Adipocyte (in vitro differentiated cells): ENCODE measurements at places on chromosomes 2 and 18.

- no peak for DNase-seq
Observed at GRCh38 chr2:98374958-98375570, 28.8 kb downstream of the CNGA3 start.

DNA sequence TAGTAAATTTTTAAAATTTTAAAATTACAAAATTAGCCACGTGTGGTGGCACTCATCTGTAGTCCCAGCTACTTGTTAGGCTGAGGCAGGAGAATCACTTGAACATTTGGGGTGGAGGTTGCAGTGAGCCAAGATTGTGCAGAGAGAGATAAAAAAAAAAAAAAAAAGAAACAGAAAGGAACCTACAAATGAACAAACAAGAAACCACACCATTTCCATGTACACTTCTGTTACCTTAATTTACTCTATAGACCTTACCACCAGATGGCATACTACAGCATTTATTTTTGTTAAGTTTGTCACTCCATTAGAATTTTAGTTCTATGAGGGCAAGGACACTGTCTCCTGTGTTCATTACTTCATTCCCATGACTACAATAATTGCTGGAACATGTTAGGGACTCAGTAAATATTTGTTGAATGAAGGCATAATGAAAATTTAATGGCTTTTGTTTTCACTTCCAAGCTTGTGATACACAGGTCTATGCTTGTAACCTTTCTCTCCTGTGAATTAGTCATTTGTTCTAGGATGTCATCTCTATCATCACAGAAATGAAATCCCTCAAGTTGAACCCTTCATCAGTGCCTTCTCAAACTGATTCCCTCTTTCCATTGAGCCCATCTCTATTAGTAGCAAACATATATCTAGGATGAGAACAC is 76.0 kb downstream of the ARHGAP15 start:
- DNase-seq, result peak; percentile 53

- DNase-seq, result peak; percentile 91
Observed at GRCh38 chr2:235170536-235171521, 219.0 kb downstream of the SH3BP4 start.

DNA sequence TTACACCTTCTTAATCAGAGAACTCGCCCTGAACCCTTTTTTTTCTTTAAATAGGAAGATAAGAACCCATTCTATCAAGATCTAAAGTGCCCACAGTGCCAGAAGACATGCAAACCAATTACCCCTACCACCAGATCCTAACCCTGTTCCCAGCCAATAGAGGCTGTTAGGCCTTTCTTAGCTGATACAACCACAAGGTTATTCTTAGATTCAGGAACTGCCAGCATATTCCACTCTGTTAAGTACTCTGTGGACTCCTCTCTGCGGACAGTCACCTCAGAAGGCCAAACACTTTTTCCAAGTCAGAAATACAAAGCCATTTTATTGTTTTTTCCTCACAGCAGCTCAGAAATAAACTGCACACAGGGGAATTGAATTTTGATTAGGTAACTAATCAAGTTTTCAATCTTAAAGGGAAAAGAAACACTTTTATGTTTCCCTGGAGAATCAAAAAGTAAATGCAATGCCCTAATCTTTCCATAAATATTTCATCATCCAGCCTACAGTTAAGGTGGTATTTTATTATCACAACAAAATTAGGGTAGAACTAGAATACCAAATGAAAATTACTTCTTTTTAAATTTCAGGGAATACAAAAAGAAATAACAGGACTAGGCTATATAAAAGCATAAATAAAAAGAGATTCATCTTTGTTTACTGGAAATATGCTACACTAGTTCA is 111.4 kb downstream of the NBAS start:
- DNase-seq, result peak; percentile 8

GRCh38 chr2:98315957-98316356 is 30.3 kb upstream of the CNGA3 start:
- DNase-seq, result no peak

GRCh38 chr2:230893841-230894781 is 29.4 kb downstream of the ITM2C start:
- no peak for DNase-seq

GRCh38 chr2:237073552-237073951 is 12.1 kb upstream of the COPS8 start:
- peak; percentile 71 for DNase-seq

DNA sequence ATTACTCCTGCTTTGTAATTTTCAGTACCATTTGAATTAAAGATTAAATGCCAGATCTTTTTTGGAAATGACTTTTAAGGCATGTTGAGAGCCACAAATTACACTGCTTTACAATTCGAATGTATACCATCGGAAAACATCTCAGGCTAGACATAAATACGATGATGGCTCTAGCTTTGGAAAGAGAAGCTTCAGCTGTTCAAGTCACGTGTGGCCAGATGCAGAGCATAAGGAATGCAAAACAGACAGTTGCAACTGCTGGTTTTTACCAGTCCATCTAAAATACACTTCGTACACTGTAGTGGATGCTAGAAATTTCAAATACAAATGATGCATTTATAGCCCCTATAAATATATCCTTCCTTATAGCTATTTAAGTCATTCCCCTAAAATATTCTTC is 8.0 kb downstream of the ZNF516 start:
- no peak for DNase-seq

DNA sequence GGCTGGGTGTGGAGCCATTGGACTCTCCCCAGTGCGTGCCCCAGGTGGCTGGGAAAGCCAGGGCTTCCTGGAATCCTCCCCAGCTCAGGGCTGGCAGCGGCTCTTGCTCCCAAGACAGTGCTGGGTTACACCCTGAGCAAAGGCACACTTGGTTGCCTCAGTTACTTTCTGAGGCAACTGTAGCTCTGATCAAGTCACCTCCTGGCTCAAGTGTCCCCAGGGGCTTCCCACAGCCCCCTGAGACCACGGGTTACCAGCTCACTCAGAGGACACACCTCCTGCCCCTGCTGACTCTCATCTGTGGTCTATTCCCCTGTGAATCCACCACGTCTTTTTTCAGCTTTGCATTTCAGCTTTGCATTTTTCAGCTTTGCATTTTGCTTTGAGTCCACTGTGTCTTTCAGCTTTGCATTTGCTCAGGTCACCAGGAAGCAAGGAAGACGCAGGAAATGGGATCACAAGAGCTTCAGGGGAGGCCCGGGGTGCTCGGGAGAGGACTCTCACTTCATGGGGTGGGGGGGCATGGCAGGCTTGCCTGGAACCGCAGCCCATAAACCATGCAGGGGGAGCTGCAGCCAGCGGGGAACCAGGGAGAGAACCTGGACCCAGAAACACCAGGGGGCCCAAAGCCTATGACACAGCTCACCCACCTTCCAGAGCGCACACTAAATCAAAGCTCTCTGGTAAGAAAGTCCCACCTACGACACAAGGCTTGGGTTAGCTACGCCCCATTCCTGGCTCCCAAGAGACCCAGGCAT is 138.0 kb upstream of the ASB18 start:
- DNase-seq, result no peak

DNA sequence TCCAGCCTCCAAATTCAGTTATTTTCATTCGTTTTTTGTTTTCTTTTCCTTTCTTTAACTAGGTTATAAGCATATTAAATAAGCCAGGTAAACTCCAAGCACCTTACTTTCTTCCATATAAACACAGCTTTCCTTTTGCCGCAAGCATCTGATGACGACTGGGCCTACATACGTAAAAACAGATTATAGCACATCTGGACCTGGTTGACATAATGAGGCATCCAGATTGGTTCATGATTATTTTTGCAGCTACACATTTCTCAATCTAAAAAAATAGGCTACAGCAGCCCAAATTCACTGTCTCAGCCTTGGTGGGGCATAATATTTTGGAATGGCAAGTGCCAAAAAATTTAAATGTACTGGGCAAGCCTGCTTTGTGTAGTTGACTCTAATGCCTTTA is 7.7 kb downstream of the CYP1B1 start:
- DNase-seq, result no peak

- no peak for DNase-seq
Observed at GRCh38 chr2:43010438-43011157, 215.8 kb downstream of the ZFP36L2 start.

- no peak for DNase-seq
Observed at GRCh38 chr2:117738991-117739839, 75.3 kb upstream of the DDX18 start.

GRCh38 chr2:55459714-55460274 is 40.1 kb upstream of the CCDC88A start:
- DNase-seq, result no peak

GRCh38 chr18:75360215-75360614 is 67.3 kb downstream of the SMIM21 start:
- no peak for DNase-seq

- no peak for DNase-seq
Observed at GRCh38 chr2:138107288-138107687, 143.0 kb downstream of the HNMT start.

- DNase-seq, result peak; percentile 11
Observed at GRCh38 chr2:226477221-226478108, 322.2 kb downstream of the IRS1 start.

- no peak for DNase-seq
Observed at GRCh38 chr2:225456619-225457260, 57.2 kb downstream of the NYAP2 start.

DNA sequence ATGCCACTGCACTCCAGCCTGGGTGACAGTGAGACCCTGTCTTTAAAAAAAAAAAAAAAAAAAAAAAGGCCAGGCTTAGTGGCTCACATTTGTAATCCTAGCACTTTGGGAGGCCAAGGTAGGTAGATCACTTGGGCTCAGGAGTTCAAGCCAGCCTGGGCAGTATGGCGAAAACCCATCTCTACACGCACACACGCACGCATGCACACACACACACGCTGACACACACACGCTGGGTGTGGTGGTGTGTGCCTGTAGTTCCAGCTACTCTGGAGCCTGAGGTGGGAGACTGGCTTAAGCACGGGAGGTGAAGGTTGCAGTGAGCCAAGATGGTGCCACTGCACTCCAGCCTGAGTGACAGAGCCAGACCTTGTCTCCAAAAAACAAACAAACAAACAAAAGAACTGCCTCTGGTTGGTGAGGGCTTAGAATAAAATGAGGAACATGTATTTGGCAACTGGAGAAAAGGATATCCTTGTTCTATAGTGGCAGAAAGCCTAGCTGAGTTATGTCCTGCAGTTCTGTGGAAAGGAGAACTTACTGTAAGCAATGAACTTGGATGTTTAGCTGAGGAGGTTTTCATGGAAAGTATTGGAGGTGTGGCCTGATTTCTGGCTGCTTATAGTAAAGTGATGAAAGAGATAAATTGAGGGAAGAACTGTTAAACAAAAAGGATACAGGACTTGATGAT is 34.0 kb downstream of the HAT1 start:
- DNase-seq, result no peak

- no peak for DNase-seq
Observed at GRCh38 chr18:13606604-13607254, 119.6 kb downstream of the FAM210A start.

DNA sequence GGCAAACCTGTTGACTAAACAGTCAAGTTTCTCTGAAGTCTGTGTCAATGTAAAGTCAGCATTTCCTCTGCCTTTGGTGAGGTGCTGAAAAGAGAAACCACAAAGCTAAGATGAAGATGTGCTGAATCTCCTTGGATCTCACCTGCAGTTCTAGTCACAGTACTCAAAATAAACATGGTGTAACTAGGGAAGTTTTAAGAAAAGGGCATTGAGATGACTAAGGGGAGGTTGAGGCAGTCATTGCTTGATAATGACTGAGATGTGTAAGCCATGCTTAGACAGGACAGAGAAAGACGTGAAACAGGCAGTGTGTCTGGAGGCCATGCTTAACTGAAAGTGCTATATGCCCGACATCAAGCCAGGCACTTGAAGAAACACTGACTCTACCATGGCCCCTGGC is 1010.0 kb upstream of the CELF4 start:
- DNase-seq, result no peak

GRCh38 chr2:197927994-197928393 is 123.6 kb downstream of the PLCL1 start:
- DNase-seq, result peak; percentile 32

DNA sequence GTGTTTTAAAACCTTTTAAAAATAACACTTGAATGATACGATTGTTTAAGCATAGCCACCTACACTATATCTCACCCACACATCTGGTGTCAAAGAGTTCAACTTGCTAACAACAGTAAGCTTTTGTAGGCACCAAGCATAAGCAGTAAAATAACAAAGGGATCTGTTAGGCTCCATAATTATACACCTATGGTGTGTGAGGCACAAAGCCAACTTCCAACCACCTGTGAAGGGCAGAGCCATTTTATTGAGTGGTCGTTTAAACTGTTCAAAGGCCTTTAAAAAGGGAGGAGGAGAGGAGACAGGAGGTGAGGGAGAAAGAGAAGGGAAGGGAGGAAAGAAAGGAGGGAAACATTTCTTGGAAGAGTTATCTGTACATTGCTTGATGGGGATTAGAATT is 27.9 kb downstream of the NEMP2 start:
- DNase-seq, result no peak

GRCh38 chr2:6069381-6069780 is 377.2 kb downstream of the SOX11 start:
- no peak for DNase-seq

DNA sequence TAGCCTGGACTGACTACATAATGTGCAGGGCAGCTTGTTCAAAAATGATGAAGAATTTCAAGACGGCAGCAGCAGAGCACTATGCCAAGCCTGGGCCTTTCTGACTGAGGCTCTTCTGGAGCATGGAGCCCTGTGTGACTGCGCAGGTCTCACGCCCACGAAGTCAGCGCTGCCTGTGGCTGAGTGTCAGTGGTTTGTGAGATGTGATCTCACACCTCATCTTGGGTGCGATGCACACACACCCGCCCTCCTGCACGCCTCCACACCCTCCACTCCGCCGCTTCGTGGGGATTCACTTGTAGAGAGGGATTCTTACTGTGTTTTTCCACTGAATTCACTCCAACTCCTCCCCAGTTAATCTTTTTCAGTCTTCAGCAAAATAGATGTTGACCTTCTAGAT is 103.9 kb downstream of the VIT start:
- DNase-seq, result no peak

- no peak for DNase-seq
Observed at GRCh38 chr2:15142069-15142689, 419.0 kb downstream of the NBAS start.

GRCh38 chr2:241568726-241569125 is 10.2 kb downstream of the BOK start:
- no peak for DNase-seq

GRCh38 chr2:189581354-189582139 is 961 bp upstream of the SLC40A1 start:
- DNase-seq, result no peak

DNA sequence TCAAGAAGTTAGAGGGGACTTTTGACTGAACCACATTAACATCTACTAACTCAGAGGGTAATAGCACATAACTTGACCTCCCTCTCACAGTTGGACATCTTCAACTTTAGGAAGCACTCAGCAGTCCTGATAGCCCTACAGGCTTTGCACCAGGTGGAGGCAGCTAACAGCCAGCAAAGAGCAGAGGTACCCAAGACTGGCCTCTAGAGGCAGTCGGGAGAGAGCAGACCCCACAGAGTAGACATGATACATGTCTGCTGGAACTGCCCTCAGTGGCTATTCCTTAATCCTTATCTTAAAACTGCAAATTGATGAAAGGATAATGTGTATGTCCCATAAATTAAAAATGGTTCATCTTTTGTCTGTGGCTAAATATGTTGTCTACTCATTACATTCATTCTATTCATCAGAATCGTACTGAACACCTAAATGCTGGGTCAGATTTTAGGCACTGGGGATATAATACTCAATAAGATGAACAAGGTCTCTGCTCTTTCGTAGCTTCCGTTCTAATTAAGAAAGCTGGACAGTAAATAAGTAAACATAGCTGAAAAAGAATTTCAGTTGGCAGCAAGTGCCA is 49.8 kb downstream of the CAB39 start:
- DNase-seq, result peak; percentile 34

- DNase-seq, result peak; percentile 22
Observed at GRCh38 chr18:73717570-73717969, 430.1 kb downstream of the FBXO15 start.

GRCh38 chr2:219687882-219688559 is 60.6 kb downstream of the SLC4A3 start:
- no peak for DNase-seq
